ENCODE measurements at places on chromosomes 2 and 18. TPM values are rescaled to one million over a fixed set of nuclear protein-coding genes. Genes with fewer than 3 reads are reported as not detected.

Gene ABCG5
- total RNA-seq: not detected

Gene PTPRN
- not detected for total RNA-seq

Gene SKOR2
- not detected for total RNA-seq

Gene MATN3
- total RNA-seq: 0.83 TPM

Gene NETO1
- total RNA-seq: not detected

Gene CCDC141
- total RNA-seq: not detected

Measured in MCF 10A (cell line).